ENCODE measurements at places on chromosomes 1 and 21.

DNA sequence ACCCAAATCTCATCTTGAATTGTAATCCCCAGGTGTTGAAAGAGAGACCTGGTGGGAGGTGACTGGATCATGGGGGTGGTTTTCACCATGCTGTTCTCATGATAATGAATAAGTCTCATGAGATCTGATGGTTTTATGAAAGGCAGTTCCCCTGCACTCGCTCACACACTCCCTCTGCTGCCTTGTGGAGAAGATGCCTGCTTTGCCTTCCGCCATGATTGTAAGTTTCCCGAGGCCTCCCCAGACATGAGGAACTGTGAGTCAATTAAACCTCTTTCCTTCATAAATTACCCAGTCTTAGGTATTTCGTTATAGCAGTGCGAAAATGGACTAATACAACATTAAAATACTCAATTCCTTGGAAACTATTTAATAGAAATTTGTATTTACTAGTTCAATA lies 99.2 kb downstream of the PROX1 start:
- DNase-seq: no peak

GRCh38 chr1:40495315-40495903 lies 13.2 kb upstream of the EXO5 start:
- no peak for DNase-seq

DNA sequence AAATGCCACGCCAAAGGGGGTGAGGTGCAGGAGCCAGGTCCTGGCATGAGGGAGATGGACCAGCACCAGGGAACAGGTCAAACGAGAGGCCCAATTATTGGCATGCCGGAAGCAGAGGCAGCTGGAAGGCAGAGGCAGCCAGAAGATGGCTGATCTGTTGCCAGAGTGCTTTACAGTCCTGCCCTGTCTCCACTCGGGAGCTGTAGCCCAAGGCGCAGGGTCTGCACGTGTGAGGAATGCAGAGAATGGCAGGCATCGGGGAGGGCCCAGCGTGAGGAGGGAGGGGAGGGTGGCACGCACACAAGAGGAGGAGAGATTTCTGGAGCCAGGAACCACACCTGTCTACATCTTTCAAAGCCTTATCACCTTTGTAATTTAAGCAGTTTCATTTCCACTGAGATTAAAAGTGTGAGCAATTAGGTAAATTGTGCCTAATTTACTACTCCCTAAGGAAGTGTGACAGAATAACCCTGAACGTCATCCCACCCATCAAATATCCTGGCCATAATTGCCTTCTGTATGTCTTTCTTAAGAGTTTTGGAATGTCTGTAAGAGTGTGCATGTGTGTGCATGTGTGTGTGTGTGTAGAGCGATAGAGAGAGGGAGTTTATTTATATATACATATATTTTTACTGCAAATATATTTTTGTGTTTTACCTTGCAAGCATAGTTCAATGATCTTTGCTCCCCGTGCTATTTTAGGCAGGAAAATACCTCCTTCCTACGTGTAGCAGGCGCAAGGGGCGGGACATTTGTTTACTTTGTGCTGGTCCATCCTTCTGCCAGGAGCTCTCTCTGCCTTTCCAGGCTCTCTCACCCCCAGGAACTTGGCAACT lies 125.5 kb upstream of the SERBP1 start:
- DNase-seq: no peak

- no peak for DNase-seq
These were observed 37.1 kb downstream of the TRAPPC10 start for GRCh38 chr21:44049182-44049581.

DNA sequence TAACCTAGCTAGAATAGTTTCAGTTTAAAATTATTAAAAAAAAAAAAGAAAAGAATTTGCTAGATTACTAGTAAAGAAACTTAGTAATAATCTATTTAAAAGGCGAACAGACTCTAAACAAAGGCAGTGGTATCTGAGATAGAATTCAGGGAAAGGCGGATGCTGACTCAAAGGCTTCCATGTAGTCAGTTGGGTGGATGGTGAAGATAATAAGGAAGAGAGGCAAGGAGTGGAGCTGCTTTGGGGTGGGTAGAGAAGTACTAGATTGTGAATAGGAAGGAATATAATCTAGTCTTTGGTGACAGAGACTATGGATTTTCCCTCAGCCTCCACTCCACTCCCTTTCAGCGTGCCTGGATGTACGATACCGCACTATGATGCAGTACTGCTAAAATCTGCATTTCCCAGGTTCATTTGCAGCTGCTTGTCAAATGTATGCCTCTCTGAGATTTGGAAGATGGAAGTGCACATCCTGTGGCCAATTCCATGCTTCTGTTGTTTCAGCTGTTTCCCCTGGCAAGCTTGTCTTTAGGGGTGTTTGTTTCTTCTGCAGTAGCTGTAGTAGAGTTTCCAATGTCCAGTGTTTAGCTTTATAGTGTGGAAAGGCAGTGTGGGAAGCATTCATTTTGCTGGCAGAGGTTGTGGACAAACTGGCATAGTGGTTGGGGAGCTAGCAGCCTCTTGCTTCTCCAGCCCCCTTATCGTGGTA lies 184.6 kb upstream of the NRIP1 start:
- no peak for DNase-seq

DNA sequence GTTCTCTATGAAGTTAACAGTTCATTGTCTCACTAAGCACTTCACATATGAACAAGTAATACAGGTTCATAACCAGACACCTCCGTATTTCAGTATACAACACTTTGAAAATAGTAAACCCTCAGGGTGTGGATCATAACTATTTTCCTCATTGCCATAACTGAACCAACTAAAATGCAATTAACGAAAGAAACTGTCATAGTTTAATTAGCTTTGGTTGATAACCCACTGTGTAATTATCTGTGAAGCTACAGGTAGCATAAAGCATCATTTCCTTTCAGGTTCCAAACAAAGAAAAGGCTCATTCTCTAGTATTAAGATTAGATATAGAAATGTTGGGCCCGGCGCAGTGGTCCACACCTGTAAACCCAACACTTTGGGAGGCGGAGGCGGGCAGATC lies 58.5 kb downstream of the EIF4G3 start:
- no peak for DNase-seq

DNA sequence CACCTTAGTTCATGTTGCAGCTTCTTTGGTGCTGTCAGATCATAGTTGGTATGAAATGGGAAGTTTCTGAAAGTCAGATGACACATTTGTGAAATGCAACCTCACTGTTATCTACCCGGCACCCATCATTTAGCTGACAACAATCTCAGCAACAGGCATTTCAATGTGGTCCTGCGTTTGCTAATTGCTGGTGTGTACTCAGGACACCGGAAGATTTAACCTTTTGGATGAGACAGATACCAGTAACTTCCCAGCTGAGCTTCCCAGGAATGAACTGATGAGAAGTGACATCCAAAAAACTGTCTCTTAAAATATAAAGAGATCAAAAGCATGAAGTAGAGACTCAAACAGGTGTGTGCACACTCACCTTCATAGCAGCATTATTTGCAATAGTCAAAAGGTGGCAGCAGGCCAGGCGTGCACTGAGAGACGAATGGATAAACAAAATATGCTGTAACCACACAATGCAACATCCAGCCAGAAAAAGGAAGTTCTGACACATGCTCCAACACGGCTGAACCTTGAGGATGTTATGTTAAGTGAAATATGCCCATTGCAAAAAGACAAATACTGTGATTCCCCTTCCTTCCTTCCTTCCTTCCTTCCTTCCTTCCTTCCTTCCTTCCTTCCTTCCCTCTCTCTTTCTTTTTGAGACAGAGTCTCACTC lies 7.9 kb upstream of the CLDN14 start:
- DNase-seq: no peak

DNA sequence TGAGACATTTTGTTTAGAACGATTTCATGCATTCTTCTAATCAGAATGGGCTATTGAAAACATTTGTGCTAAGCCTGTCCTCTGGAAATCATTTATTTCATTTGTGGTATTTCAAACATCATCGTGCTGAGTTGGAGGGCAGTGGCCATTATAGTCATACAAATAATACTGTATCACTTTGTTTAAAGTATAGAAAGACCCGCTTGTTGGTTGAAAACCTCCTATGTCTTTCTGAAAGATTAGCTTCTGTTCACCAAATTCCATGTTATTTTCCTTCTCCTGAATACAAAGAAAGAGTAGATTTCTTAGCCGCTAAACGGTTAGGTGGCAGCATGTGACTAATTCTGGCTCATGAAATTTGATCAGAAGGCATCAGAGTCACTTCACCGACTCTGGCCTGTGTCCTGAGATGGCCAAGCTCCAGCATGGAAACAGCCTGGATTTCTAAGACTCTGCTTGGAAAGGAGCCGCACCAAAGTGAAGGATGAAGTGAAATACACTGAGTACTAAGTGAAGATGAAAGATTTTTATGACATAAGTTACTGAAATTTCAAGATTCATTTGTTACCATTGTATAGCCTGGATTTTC lies 355.1 kb downstream of the USP25 start:
- DNase-seq: no peak

DNA sequence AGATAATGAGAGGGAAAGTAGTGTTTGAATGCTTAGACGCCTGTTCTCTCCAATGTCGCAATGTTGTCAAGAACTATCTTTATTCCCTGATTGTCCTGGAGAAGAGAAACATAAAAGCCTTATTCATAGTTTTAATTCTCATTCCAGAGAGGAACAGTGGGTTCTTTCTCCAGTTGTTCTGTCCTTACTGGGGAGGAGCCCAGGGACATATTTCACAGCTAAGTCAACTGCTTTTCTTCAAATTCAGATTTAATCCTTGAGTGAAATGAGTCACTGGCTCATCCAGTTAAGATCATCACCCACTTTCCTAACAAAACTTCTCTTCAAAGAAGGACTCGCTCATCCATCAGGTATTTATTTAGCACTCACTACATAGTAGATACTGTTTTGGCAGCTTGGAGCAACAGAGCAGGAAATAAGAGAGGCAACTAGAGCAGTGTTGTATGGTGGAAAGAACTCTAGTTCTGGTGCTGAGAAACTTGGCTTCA lies 365.7 kb upstream of the USP24 start:
- no peak for DNase-seq

DNA sequence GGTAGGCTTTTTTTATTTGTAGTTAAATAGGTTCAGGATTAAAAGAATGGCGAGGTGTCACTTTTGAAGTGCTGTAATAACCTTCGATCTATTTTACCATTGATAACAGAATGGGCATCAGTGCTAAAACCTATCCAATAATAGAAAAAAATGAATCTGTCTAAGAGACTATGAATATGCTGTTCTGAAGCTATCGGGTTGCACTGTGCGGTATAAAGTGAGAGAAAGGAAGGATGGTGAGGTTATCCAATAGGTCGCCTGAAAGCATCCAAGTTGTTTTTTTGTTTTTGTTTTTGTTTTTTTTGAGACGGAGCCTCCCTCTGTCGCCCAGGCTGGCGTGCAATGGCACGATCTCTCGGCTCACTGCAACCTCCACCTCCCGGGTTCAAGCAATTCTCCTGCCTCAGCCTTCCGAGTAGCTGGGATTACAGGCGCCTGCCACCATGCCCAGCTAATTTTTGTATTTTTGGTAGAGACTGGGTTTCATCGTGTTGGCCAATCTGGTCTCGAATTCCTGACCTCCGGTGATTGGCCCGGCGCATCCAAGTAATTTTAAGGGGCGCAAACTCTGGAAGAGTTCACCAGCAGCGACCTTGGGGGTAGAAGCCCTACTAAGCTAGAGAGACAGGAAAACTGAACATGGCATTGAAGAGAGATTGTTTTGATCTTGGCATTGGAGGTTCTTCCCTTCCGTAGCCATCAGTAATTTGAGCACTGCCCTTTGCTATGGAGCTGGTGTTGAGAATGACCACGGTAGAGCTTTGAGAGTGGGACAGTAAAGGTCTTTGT lies 8.7 kb upstream of the MDM4 start:
- DNase-seq: no peak

- no peak for DNase-seq
These were observed 271.3 kb upstream of the B3GALT2 start for GRCh38 chr1:193457676-193458075.

DNA sequence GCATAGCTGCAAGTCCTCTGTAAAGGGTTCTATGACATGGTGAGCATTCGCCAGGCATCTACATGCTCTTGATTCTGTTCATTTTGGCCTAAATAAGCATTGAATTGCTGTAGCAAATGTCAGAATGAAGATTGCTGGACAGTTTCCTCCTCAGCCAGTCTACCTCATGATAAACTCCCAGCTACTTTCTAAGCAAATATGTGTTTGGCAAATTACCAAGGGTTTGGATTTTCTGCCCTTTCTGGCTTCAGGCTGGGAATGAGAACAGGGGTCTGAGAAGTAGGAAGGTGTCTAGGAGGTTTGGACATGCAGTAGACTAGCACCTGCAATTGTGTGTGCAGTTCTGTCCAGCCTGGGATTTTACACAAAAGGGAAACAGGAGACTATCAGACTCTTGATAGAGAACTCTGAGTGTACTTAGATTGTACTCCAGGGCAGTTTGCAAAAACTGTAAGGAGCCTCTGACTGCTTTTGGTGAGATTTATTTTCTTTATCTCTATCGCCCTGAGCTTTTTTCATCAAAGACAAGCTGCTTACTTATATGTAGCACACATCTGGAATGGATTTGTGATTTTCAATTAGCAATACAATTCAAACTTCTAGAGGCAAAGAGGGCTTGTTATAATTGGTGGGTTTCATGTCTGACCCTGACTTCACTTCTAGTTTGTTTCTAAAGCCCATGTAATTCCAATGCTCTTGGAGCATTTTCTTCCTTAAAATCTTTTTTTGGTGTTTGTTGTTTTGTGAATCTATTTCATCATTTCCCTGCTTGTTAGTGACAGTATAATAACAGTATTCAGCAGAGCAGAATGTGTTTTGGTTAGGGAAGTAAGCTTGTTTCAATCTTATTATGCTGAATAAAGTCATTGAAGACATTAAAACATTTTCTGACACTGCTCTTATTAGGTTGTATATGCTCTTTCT lies 150.8 kb downstream of the VPS13D start:
- DNase-seq: no peak

DNA sequence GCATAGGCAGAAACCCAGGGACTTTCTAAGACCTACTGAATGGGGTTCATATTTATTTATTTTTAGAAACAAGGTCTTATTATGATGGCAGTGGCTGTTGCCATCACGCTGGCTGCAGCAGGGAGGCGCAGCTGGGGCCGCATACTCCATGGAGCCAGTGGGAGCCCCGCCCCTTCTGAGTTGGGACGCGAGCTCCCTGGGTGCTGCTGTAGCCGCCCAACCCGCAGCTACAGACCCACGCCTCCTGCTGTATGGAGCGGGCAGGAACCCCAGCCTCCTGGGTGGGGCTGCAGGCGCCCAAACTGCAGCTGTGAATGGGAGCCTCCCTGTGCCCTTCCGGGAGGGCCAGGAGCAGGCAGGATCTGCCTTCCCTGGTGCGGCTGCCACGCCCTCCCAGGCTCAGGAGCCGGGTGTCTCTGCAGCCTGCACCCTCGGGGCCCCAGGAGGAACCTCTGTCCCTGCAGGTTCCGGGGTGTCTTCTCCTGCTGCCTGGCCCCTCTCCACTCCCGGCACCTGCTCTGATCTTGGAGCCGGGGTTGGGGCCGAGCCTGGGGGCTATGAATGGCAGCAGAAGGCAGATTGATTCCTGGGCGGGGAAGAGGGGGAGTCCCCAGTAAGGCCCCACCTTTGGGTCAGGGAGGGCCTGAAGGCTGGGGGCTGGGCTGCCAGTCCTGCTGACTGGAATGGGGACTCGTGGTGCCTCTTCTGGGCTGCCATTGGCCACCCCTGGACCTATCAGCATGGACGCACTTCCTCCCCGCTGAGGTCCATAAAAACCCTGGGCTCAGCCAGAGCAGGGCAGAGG lies 66.5 kb upstream of the LRRN2 start:
- no peak for DNase-seq

- DNase-seq: no peak
These were observed 8.4 kb downstream of the C1orf115 start for GRCh38 chr1:220698607-220699016.

Data from T-helper 22 cell (primary cell).